ENCODE measurements at places on chromosomes 11 and 22.

DNA sequence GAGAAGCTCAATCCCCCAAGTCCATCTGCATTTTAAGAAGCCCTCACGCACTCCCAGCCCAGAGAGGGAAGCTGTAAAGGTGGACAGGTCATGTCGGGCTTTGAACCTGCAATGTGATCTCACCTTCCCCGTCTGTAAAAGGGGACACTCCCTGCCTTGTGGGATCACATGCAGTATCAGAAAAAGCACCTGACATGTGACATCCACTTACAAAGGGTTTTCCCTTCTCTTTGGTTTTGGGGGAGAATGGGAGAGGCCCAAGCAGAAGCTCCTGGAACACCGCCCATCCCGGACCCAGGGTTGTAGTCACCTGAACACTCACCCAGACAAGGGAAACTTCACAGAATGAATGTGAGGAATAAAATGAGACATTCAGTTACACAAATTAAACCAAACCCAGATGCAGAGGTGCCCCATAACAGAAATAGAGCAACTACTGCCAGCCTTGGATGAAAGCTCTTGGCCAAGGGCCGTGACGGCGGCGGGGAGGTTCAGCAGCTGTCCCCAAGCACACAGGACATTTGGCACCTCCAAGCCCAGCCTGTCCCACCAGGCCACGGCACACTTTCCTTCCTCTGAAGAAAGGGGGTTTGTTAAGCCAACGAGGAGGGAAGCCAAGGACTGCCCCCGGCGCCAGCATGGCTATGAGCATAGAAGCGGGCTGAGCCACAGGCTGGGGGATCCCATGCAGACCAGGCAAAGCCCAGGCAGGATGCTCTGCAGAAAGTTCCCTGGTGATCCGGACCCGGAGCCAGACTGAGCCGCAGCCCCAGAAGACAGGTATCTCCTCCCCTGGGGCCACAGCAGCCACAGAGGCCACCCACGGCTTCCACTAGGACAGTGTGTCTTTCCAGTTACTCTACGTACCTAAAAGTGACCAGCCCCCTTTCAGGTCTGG, 3.8 kb downstream of the BID start:
- no peak for DNase-seq

DNA sequence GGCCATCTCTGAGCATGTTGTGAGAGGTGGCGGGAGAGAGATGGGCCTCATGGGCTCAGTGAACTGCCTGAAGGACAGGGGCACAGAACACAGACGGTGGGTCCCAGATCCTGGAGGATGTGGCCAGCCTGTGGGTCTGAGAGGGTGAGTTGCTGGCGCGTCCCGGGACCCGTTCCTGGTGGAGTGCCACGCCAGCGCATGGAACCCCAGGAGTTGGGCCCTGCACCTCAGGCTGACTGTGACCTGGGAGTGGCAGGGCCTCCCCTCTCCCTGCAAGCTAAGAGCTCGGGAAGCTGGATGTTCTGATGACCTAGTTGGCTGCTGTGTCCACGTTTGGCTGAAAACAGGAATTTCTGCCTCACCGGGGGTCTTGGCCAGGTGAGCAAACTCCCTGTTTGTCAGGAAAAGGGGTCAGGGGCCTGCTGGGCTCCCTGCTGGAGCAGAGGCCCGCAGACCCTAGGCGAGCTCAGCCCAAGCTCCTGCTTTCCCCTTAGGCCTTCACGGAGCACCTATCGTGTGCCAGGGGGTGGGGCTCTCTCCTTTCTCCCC, 15.0 kb downstream of the LRRC32 start:
- no peak for DNase-seq

- DNase-seq: no peak
Observed at GRCh38 chr11:119663279-119663678, 65.7 kb downstream of the NECTIN1 start.

- DNase-seq: no peak
Observed at GRCh38 chr11:67079065-67079705, 22.5 kb downstream of the RHOD start.

GRCh38 chr22:27724157-27724556, 77.4 kb downstream of the MN1 start:
- DNase-seq: no peak

DNA sequence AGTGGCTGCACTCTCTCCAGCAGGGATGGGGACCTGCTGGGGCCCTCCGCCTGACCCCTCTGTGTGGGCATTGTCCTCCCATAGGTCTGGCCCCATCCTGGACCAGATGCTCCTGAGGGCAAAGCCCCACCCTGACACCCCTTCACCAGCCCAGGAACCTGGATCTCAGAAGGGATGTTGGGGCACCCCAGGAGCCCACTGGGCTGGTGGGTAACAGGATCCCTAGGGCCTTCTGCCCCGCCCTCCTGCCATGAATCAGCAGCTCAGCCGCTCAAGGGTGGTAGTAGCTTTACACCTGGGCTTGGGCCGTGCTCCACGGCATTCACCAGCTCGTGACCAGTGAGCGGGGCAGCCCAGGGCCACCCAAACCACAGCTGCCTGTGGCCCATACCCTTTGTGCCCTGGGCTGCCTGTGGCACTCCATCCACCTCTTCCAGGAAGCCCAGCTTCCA, 1.0 kb upstream of the MAPK12 start:
- DNase-seq: peak; percentile 82

- peak; percentile 52 for DNase-seq
Observed at GRCh38 chr22:37260901-37261336, 16.9 kb upstream of the RAC2 start.

GRCh38 chr22:30885001-30885366, 83.6 kb downstream of the MORC2 start:
- no peak for DNase-seq

GRCh38 chr11:68016161-68016903, 6.2 kb downstream of the ALDH3B1 start:
- no peak for DNase-seq

DNA sequence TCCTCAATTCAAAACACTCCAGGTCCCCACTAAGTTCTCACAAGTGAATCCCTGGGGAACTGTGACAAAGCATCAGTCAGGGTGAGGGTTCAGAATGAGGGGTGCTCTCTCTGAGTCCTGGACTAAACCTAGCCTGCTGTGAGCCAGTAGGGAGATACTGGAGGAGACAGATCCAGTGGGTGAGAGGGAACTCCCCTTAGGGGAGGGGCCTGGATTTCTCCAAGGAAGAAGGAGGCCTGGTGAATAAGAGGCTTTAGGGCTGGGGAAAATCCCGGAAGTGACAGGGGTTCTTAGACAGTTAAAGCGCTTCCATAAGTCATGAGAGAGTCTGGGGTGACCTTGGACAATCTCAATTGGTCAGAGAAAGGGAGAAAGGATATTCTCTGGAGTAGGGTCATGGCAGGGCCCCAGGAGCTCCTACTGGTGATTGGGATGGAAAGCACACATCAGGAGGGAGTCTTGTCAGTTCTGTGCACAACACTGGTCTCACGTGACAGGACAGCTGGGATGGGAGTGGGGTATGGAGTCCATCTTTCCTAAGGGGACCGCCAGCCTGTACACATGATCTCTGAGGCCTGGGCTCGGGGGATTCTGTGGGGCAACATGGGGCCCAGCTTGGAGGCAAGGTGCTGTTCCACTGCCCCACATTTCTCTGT, 1.5 kb downstream of the TBC1D10A start:
- no peak for DNase-seq

DNA sequence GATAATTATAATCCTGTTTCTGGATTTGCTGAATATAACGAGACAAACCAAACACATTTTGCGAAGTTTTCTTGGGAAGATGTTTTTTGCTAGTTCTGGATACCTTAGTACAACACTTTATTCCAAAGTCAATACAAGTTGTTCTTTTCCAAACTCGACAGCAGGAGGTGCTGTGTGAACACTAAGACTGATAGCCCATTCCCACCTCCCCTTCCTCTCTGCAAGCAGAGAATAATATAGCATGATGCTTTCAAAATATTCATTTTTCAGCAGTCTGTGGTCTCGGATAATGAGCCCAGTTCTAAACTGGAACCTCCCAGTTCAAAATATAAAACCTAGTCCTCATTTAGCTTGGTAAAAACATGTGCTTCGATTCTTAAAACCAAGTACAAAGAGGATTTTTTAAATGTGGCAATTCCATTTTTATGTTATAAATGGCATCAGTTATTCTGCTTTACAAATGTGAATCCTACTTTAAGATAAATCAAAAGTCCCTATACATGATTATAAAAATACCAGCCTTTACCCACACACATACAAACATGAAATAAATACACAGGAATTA, 129.1 kb downstream of the DCDC1 start:
- DNase-seq: no peak

- DNase-seq: no peak
Observed at GRCh38 chr22:28229566-28230485, 310.8 kb upstream of the PITPNB start.

GRCh38 chr11:116352881-116353280, 419.9 kb downstream of the BUD13 start:
- no peak for DNase-seq

GRCh38 chr11:17102462-17102861, 25.0 kb upstream of the RPS13 start:
- no peak for DNase-seq

GRCh38 chr11:15641271-15642045, 526.7 kb downstream of the INSC start:
- DNase-seq: no peak

DNA sequence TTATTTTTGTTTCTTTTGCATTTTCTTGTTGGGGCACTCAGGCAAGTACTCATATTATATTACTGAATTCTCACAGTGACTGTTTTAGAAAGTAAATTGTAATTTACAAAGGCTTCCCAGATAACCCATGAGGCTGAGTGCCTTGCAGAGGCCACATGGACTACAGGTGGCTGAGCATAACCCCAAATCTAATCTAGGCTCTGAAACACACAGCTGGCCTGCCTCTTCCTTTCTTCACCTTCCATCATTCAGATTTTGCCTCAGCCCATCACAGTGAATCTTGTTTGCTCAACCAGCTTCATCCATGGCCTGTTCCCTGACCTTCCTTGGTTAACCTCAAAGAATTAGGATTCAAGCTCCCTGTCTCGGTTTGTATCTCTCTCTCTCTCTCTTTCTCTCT, 78.5 kb upstream of the PRDM11 start:
- DNase-seq: no peak

- DNase-seq: no peak
Observed at GRCh38 chr11:108654994-108655631, 9.8 kb upstream of the DDX10 start.

- no peak for DNase-seq
Observed at GRCh38 chr22:47291565-47292495, 529.4 kb downstream of the TBC1D22A start.

Data from 8988T (cell line).